HCEC 1CT (cell line): ENCODE measurements at places on chromosomes 1 and 21.

DNA sequence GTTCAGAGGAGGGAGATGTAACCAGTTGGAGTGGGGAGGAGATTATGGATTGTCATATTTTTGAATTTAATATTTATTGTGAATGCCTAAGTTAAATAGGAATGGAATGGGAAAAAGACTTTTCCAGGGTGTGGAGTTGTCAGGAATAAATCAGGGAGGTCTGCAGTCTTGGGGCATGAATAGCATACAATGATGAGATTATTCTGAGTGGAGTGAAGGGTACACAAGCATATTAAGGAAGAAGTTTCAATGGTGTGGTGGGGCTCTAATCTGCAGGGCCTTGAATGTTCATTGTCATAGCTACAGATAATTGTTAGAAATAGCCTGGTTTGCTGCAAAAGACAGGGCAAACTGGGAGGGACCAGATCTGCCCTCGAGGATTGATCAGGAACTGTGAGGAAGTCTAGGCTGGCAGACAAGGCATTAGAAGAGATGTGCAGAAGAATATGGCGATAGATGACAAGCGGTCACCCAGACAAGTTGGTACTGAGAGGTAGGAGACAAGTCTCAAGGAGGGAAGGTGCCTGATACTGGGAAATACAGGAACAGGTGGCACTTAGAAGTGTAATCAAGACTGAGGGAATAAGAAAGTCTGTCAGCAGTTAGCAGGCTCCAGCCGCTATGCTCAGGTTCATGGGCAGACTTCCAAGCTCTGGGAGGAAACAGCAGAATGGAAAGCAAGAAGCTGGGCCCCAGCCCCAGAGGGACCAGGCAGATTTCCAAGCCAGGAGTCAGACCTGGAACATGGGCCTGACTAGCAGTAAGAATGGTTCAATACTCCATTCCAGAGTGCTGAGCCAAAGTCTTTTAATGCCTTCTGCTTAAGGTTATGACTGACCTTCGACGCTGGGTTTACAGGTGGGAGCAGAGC, 20.9 kb upstream of the RGL1 start:
- DNase-seq = peak; percentile 33

DNA sequence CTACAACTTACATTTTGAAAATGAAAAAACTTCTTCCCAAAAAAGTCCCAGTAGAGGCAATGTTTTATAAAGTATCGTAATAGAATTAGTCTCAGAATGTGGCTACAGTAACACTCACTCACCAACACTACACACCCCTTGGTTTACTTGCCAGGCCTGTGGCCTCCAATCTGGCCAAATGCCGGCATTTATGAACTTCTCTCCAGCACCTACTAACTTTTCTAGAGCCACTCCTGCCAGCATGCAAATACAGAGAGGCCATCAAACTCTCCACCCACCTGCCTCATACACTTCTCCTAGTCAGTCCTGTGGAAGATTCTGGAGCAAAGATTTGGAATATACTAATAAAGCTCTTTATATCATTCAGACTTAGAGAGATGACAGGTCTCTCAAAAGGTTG, 32.3 kb downstream of the STPG1 start:
- DNase-seq = no peak

DNA sequence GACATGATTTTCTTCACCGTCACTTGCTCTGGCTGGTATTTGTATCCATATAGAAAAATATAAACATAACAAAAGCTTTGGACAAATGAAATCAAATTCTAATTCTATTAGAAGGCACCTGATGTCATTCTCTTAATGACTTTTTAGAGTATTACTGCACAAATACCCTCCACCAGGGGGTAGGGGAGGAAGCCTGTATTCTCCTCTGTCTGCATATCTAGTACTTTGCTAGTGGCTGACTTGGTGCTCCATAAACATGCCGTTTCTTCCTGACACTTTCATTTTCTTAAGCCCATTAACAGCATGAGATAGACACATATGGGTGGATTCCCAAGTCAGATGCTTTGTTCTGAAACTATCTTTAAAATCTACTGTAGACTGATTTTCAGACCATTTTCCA, 20.6 kb upstream of the KCNJ15 start:
- peak; percentile 18 for DNase-seq

GRCh38 chr1:50175719-50176639, 67.3 kb downstream of the ELAVL4 start:
- no peak for DNase-seq

GRCh38 chr1:41330588-41331545, 30.4 kb upstream of the FOXO6 start:
- no peak for DNase-seq

DNA sequence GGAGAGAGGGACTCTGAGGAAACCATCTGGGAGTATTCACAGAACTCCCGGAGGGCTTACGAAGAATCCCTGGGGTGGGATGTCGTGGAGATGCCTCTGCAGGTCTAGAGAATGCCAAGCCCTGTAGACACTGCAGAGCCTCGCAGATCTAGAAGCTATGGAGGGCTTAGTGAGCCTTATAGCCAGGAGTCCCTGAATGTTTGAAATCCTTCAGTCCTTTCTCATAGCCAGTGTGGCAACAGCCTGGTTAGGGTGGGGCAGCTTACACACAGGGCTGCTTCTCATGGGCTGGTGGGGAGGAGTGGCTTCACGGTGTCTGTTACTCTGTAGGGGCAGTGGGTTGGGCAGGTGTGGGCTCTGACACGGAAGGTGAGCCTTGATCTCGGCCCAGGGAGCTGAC, 44.2 kb upstream of the KDM4A start:
- DNase-seq = no peak

- no peak for DNase-seq
These were observed 48.1 kb downstream of the LHX9 start for GRCh38 chr1:197965132-197965840.

DNA sequence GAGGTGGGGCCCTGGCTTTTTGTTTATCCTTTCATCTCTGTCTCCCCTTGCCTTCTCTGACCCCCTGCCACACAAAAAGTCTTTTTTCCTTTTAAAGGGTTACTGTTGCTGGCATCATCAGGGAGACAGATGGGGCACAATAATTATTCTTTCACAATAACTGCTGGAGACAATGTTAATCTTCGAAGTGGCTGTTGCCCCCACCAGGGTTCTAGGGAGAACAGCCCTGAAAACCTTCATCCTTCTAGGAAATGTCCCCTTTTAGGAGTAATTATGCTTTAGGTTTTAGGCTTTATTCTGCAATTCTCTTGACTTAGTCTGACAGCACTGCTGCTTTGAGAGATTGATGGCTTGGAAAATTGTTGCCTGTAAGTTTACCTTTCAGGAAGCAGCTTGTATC, 150.0 kb downstream of the NOS1AP start:
- DNase-seq = no peak

DNA sequence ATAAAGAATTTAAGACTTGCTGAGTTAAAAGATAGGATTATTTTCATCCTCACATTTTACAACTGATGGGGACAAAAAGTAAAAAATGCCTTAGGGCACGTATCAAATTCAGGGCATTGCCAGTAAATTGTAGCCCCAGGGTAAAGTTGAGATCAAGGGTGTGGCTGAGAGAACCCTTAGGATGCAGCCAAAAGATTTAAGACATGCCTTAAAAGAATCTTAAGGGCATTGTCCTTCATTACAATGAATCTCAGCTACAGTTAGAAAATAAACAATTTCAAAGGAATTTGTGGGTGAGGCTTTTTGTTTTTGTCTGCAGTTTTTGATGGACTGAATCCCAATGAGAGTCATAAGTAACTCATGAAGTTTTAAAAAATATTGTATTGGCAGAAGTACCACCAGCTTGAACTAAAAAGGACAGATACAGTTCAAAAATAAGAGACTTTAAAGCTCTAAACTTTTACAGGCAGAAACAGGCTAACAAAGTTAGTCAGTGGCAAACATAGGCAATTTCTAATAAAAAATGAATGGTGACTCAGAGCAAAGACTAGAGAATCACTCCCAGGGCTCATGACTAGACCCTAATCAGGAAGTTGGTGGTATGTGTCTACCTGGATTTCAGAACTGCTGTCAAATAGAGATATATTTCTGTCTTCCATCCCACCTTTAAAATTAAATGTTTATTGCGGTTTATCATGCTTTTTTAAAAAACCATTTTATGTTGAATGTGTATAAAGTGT, 165.1 kb upstream of the SNX7 start:
- DNase-seq = no peak

GRCh38 chr21:32562426-32562825, 22.9 kb downstream of the TCP10L start:
- DNase-seq = peak; percentile 59

DNA sequence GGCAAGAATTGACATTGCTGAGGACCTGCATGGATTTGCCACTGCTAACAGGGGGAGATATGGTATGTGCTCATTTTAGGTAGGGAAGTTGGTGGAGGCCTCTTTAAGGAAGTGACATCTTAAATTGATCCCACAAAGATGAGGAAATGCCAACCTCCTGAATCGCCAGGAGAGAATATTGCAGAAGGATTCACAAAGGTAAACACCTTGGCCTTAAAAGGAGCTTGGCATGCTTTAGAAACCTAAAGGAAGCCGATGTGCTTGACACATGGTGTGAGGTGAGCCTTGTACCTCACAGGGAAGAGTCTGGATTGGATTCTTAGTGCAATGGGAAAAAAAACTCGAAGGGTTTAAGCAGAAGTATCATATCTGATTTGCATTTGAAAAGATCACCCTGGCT, 470.5 kb upstream of the DAB1 start:
- DNase-seq = no peak

- no peak for DNase-seq
These were observed 105.6 kb downstream of the MIS18A start for GRCh38 chr21:32173121-32173724.

GRCh38 chr1:102252731-102253505, 256.2 kb upstream of the OLFM3 start:
- DNase-seq = no peak

- no peak for DNase-seq
These were observed 4.1 kb downstream of the PTPRU start for GRCh38 chr1:29240400-29240837.

DNA sequence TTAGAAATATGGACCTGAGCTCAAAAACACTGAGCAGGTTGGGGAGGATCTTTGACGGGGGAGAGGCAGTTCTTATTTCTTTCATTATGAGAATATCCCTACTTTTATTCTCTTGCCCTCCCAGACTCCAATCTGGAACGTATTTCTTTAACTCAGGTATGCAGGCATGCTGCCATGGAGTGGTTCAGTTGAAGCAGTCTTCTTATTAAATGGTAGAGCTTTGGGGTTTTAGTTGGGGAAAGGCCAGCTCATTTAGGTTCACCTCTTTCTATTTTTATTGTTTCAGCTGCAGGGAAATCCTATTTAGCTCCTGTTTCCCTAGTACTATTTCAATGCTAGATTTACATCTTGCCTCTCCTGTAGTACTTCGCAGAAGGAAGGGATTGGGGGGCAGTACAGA, 198.9 kb downstream of the TTLL7 start:
- no peak for DNase-seq

DNA sequence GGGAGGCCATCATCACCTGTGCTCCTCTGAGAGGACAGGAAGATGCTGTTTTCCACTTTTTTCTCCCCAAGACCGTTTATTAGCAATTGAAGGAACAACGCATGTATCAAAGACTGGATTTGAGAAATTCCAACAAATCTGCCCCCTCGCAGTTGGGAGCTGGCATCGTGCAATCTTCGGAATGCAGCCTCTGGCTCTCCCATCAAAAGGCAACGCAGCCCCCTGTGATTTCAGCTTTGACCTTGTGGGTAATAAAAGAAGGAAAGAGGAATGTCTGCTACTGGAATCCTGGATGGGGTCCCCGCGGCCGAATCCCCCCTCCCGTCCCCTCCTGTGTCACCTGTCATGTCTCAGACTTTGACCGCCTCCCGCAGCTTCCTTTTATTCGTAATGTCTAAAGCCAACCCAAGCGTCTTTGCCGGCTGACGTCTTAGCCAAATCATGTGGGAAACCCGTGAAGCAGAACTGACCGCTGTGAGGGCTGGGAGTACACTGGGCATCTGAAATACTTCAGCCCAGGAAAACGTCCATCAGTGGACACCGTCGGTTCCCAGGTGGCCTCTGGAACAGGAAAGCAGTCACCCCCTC, 101.5 kb downstream of the WDR4 start:
- DNase-seq = no peak

- no peak for DNase-seq
These were observed 158.3 kb downstream of the PLXNA2 start for GRCh38 chr1:208085655-208086515.

DNA sequence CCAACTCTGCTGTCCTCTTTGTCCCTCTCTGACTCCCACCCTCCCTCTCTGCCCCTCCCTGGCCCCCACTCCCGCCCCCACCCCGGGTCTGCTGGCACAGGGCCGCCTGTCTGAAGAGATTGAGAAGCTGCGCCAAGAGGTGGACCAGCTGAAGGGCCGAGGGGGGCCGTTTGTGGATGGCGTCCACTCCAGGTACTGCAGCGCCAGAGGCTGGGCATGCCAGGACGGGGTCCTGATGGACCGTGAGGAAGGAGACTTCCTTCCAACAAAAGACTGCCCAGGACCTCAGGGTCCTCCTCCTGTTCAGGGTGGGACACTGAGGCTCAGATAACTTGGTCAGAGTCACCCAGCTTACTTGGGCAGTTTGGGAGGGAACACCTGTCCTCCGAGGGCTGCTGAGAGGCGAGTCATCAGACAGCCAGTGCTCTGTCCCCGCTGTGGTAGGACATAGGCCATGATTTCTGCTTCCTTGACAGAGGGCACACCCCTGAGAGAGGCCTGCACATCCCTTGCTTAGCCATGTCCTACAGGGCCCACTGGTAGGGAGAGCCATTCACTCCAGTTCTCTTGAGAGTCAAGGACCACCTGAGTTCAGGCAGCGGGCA, 23.4 kb downstream of the PPFIA4 start:
- DNase-seq = no peak

- peak; percentile 84 for DNase-seq
These were observed 34.4 kb downstream of the SLC2A1 start for GRCh38 chr1:42924082-42924850.

DNA sequence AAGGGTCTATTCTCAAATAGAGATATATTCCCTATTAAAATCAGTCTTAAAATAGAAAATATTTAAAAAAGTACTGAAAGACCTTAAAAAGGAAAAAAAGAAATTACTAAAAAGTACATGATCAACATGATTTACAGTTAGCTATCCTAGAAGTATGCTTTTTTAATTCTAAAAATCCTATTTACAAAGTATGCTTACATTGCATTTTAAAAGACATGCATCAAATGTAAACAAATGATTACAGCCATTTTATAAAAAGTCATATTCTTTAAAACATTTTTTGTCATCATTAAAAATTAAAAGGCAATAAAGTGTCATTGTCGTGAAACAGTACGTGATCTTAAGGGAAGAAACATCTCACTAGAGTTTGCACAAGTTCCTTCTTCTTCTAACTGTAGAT, 7.9 kb upstream of the C1orf52 start:
- DNase-seq = no peak

DNA sequence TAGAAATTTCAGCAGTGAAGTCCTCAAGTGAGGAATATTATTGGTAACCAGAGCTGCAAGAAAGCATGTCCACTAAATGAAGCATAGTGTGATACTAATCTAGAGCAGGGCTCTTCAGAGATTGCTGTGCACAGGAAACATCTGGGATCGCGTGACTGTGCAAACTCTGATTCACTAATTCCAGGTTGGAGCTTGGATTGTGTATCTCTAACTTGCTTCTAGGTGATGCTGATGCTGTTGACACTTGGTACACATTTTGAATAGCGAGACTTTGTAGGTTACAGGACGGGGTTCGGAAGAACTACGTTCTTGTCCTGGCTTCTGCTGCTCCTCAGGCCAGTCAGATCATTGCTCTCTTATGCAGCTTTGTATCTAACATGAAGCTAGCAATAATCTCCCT, 66.5 kb downstream of the PRRX1 start:
- DNase-seq = no peak
